ENCODE measurements at places on chromosomes 6 and 20.

DNA sequence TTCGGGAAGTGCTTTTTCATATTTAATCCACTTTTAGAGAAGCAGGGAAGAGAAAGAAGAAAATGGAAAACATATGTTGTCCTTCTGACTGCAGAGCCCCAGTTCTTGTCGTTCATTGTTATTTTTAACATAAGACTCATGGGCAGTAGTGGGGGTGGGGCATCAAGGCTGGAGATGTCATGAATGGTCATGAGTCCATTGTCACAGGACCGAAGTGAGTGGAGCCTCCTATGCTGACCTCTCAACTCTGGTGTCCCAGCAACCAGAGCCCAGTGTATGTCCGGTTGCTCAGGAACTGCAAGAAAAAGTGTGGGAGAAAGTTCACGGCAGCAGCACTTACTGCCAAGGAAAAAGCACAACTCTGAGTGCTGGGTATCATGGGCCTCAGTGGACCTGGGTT lies 108.6 kb downstream of the BANF2 start:
- DNase-seq, result no peak

DNA sequence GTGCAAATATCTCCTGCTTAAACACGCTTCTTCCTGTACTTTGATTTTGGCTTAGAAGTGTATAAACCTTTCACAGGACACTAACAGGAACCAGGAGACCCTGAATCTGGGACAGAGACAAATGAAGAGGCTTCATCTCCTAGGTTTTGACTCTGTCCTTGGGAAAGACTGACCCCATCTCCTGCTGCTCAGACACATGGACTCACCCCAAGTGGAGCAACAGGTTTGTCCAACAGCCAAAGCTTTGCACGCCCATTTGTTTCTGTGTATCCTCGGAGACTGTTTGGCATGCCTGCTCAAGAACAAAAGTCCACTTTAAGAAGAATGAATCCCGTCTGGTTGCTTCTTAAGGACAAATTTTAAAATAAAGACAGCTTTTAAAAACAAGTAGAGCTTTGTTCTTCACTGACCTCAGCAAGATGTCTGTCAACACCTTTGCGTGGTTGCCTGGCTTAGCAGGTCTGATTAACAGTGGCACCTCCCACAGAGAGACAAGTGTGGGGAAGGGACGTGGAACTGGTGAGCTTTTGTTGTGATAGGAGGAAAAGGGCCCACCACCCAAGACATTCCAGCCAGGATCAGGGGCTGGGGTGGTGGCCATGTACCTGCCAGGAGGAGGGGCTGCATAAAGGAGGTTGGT lies 202.6 kb downstream of the SOD2 start:
- DNase-seq, result no peak

GRCh38 chr6:147961481-147962141 lies 381.0 kb upstream of the SASH1 start:
- DNase-seq, result no peak

- no peak for DNase-seq
Observed at GRCh38 chr6:136895901-136896300, 26.2 kb upstream of the SLC35D3 start.

- DNase-seq, result no peak
Observed at GRCh38 chr20:20823476-20823881, 111.0 kb upstream of the RALGAPA2 start.

GRCh38 chr6:142507065-142507464 lies 205.3 kb downstream of the ADGRG6 start:
- DNase-seq, result no peak

GRCh38 chr6:102458990-102459389 lies 1065.5 kb downstream of the GRIK2 start:
- no peak for DNase-seq

DNA sequence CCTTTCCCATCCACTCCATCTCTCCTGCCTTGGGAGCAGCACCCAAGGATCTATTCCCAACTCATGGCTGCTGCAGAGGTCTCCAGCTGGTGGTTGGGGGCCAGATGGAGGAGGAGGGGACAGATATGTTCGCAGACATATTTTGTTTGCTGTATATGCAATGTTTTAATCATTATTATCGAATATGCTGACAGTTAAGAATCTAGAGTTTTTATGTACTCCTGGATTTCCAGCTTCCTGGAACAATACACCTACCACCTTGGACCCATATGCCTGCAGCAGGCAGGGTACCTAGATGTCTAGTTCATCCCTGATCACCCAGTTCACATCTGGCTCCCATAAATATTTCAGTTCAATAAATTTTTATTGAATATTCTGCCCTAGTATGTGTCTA lies 9.0 kb downstream of the FAM110A start:
- no peak for DNase-seq

GRCh38 chr6:87979737-87980136 lies 67.9 kb upstream of the SPACA1 start:
- DNase-seq, result no peak

GRCh38 chr20:62030357-62030756 lies 35.3 kb downstream of the TAF4 start:
- DNase-seq, result no peak

GRCh38 chr20:38373231-38373867 lies 27.1 kb downstream of the LBP start:
- DNase-seq, result no peak

DNA sequence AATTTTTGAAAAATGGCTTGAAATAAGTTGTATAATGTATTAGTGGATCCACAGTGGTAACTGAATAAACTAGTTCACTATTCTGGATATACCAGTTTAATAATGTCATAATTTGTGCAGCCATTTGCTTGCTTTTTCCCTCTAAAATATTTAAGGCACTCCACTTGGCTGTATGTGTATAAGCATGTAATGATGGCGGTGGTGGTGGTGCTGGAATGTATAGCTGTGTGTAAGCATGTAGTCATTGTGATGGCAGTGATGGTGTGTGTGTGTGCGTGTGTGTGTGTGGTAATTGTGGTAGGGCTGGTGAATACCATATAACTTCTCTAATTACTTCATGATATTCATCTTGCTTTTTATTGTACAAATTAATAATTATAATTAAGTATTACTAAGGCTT lies 89.2 kb upstream of the HIVEP1 start:
- no peak for DNase-seq

DNA sequence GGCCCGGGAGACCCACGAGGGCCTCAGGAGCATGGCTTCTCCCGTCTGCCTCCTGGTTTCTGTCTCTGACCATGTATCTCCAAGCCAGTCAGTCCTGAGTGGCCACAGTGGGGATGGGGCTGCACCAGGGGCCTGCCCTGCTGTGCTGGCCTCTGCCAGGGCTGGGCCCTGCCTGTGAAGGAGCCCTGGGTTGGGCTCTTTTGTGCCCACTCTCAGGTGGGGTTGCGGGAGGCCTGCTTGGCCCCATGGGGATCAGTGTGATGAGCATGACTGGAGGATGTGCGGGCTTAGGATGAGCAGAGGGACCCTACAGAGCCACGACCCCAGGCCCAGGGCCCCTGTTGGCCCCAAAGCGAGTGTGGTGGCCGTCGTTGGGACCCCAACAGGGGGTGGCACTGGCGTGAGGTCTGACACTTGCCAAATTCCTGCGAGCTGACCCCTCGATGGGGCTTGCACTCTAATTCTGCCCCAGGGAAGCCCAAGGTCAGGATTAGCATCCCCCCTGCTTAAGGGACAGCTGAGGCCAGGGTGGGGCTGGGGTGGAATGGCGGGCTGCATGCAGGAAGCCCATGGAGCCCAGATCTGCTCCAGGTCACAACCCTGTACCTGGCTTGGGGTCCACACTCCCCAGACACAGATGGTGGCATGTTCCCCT lies 90.0 kb upstream of the BHLHE23 start:
- DNase-seq, result no peak

DNA sequence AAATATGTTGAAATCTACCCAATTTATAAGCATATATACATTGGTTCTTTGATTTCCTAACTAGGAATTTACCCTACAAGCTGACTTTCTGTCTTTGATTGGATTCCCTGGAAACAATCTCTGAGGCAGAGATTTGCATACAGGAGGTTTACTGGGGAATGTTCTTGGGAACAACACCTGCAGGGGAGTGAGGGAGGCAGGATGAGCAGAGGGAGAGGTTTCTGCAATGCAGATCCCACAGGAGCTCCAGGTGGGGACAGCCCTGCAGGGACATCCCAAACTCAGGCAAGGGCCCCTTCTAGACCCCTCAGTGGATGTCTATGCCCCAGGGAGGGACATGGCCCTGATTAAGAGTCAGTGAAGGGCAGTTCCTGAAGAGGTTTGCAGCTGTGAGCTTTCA lies 95.2 kb upstream of the CCDC167 start:
- no peak for DNase-seq

DNA sequence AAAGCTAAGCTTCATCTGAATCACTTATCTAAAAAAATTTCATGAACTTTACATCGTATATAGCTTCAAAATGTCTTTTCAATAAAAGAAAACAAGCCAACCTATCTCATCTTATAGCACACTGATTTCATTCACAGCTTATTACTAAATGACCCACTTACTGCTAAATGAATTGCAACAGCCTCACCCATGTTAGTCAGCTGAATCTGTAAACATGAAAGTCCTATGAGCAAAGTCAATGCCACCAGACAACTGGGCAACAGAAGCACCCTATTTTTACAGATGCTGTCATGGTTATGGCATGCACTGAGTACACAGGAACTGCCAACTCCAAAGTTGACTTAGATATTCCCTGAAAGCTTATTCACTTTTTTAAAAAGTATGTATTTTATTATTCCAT lies 41.2 kb upstream of the DST start:
- DNase-seq, result no peak
